ENCODE measurements at places on chromosomes 7 and 10.

DNA sequence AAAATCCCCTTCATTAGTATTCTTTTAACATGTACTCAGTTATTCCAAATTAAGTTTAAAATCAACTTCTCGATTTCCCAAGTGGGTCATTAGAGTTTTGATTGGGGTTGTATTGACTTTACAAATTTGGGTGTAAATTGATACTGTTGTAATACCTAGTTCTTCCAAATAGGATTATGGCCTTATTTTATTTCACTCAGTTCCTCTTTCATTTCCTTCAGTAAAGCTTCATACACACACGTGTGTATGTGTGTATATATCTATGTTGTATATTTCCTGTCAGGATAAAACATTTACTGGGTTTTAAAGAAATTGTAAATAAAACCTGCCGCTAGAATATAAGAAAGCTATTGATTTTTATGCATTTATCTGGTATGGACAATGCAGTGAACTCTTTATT is 15.9 kb downstream of the YME1L1 start:
- no peak for DNase-seq

GRCh38 chr10:118723466-118723865 is 31.3 kb downstream of the CACUL1 start:
- no peak for DNase-seq

- no peak for DNase-seq
These were observed 19.5 kb upstream of the EIF5AL1 start for GRCh38 chr10:79492839-79493238.

- DNase-seq: no peak
These were observed 335.1 kb downstream of the XPNPEP1 start for GRCh38 chr10:109588259-109588658.

- DNase-seq: peak; percentile 67
These were observed 24.8 kb downstream of the AGAP3 start for GRCh38 chr7:151110941-151111645.

- no peak for DNase-seq
These were observed 408.4 kb downstream of the PARD3 start for GRCh38 chr10:34406463-34407323.

GRCh38 chr7:47361746-47362215 is 220.1 kb downstream of the TNS3 start:
- DNase-seq: no peak

DNA sequence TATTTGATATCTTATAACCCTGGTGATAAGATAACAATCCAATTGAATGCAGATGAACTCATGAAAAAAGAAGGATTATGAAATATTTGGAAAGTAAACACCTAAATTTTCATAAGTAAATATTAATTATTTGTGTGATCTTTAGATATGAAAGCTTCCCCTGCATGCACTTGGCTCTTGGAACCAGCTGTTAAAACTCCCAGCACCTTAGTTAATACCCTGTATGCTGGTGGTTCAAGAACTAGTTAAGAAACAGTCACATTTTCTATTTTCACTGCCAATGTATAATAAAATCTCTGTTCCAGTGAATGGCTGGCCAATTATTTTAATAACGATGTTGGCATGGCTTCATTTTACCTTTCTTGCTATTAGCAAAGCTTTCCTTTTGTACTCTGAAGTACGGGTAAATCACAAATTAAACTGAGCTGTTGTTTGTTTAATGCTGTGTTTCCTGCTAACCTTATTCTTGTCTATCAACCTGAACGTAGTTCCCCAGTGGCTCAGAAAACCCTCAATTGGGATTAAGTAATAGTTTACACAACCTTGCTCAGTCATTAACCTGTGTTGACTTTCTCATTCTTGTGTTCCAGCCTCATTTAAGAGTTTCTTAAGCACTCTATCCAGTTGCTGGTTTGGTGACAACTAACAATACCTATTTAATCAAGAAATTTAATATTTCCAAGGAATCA is 38.9 kb downstream of the MET start:
- DNase-seq: no peak

All from stimulated activated effector memory CD8-positive, alpha-beta T cell treated with anti-CD3 and anti-CD28 coated beads, Interleukin-12 subunit alpha, Interleukin-12 subunit beta, amount 100 ng/mL, for 72 hours (primary cell).